ENCODE measurements at places on chromosomes 5 and 9. TPM values are rescaled to one million over a fixed set of nuclear protein-coding genes. Genes with fewer than 3 reads are reported as not detected.

Gene AJM1
- total RNA-seq, result 4.0 TPM

Gene PCDHA7
- 1.7 TPM for total RNA-seq

Gene ZMYND19
- total RNA-seq, result 13.4 TPM

Gene FCN2
- total RNA-seq, result not detected

Gene RNF183
- total RNA-seq, result not detected

Gene IFNA16
- not detected for total RNA-seq

Gene PTGS1
- total RNA-seq, result 257 TPM

Gene PDE6A
- not detected for total RNA-seq

Gene CNTRL
- total RNA-seq, result 2.9 TPM

Gene BTNL8
- not detected for total RNA-seq

Gene DND1
- total RNA-seq, result 0.13 TPM

Gene MARCOL
- not detected for total RNA-seq

Gene PCDHA9
- 0.07 TPM for total RNA-seq

Gene C9orf153
- total RNA-seq, result 0.98 TPM

Gene NOL6
- 24.0 TPM for total RNA-seq

Gene SLC25A48
- not detected for total RNA-seq

Gene FOXD4L3
- total RNA-seq, result 0.10 TPM

Gene TMEM174
- total RNA-seq, result not detected

Data from smooth muscle cell of the pulmonary artery (primary cell).